HCT116 (cell line): ENCODE measurements at places on chromosomes 6 and 20. TPM values are rescaled to one million over a fixed set of nuclear protein-coding genes. Genes with fewer than 3 reads are reported as not detected.

TP53TG5 gene
- total RNA-seq = 0.76 TPM

- H3K27ac ChIP-seq = no peak overlapping the region
- H3K4me3 ChIP-seq = no peak overlapping the region
- peak; percentile 70 for DNase-seq
- no peaks in the 10 kb centered on the region for H3K27me3 ChIP-seq
These were observed 6.9 kb upstream of the BLCAP start for GRCh38 chr20:37534401-37535157.

DNA sequence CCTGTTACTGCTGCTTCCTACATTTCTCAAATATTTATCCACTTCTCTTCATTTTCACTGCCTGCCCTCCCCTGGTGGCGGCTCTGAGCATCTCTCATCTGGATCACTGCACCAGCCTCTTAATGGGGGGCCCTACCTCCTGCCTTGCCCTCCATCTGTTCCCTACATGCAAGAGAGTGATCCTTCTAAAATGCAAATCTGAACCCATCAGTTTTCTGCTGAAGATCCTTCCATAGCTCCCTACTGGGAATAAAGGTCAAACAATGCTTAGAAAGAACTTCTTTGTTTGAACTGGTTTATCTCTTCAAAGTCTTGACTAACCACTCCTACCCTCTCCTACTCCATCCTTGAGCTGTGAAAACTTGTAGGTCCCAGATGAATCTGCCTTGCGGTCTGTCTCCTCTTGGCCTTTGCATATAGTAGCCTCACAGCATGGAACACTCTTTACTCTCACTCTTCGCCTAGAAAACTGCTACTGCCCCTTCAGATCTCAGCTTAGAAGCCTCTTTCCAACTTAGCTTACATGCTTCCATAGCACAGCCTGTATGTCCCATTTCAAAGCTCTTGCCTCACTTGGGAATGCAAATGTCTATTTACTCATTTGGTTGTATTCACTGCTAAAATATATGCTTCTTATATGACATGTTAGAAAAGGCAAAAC, 119.3 kb downstream of the QRSL1 start:
- H3K4me1 ChIP-seq = no peaks in the 10 kb centered on the region
- H3K27ac ChIP-seq = no peak overlapping the region
- H3K27me3 ChIP-seq = no peaks in the 10 kb centered on the region
- no peaks in the 10 kb centered on the region for H3K36me3 ChIP-seq
- no peak overlapping the region for H3K4me3 ChIP-seq

DNA sequence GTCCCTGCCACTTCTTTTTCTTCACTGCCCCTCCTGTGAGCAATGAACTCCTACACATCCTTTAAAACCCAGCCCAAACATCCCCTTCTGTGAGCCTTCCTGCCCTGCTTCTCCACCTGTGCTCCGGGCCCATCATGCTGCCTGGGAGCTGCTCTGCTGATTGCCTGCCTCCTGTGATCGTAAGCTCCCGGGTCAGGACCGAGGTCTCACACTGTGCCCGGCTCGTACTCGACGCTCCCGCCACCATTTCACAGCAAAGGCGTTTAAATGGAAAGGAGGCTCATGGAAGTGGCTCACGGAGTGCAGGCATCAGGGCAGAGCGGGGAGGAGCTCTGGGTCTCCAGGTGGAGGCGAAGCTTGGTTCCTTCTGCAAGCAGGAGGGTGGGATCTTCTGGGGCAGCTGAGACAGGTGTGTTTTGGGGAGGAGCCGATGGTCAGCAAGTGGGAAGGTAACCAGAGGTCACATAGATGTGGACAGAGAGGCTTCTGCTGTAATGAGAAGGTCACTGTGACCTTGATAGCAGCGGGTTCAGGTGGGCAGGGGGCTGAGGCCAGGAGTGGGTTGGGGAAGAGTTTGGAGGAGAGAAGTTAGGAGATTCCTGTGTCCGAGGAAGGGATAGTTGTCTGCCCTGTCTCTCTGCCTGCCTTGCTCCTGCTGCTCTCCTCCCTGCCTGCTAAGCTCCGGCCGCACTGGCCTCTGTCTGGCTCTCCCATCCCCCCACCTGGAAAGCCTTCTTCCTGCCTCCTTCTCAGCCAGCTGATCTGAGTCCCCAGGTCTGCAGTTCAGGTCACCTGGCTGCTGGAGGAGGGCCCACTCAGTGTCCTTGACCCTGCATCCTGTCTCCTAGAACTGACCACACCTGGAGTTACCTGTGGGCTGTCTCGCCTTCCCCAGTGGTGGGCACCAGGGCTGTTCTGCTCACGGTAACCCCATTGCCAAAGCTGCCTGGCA, 52.7 kb upstream of the FRMD1 start:
- DNase-seq = no peak
- H3K36me3 ChIP-seq = no peaks in the 10 kb centered on the region
- H3K4me3 ChIP-seq = no peak overlapping the region
- no peak overlapping the region for H3K27ac ChIP-seq
- H3K4me1 ChIP-seq = no peaks in the 10 kb centered on the region

DNA sequence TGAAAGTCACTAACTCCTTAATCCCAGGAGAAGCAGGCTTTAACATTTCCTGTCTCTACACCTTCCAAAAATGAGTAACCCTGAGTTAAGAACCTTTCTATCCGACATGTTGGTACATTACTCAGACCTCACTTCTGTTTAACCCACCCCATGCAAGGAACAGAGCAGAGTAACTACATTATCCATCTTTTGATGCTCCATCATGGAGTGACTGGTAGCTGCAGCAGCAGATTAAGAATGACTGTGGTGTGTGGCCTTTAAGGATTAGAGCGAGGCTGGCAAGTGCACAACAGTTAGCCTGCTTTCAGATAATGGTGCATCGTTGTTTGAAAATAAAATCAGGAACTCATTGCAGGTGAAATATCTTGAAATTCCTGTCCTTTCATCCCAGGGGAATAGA, 2.0 kb downstream of the TRAF3IP2 start:
- DNase-seq = no peak
- no peaks in the 10 kb centered on the region for H3K27me3 ChIP-seq
- H3K36me3 ChIP-seq = no peaks in the 10 kb centered on the region
- no peak overlapping the region for H3K27ac ChIP-seq

DNA sequence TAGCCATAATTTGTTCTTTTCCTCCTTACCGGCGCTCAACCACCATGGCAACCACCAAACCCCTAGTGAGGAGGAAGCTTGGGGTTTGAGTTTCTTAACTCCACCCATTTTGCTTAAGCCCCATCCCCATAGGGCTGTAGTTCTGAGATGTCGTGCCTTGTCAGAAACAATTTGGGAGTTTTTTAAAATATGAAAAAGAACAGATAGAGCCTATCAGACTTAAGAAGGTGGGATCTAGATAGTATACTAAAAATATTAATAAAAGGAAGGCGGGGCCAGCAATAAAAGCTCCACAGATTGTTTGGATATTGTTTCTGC, 5.6 kb downstream of the BRD2 start:
- peaks cover 5% of the 10 kb centered on the region; the same call in 1 of the 2 replicates for H3K4me1 ChIP-seq
- peak overlapping the region; percentile 70; the same call in 1 of the 2 replicates for H3K27ac ChIP-seq
- no peaks in the 10 kb centered on the region for H3K27me3 ChIP-seq
- no peak for DNase-seq
- H3K36me3 ChIP-seq = peaks cover 53% of the 10 kb centered on the region
- peak overlapping the region; percentile 95 for H3K4me3 ChIP-seq

DNA sequence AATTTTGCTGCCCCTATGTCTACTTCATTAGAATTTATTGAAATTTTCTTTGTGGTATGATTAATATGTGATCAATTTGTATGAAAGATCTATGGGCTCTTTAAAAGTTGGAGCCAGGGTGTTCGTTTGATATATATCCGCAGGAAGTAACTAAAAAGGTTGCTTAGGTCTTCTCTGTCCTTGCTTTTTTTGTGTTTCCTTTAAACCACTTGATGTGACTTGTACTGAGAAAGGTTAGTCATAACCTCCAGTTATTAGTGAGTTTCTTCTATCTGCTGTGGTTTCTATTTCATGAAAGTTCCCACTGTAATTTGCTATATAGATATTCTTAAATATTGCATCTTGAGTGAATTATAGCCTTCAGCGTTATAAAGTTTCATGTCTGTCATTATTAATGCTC, 585.3 kb upstream of the ARID1B start:
- H3K4me1 ChIP-seq = no peaks in the 10 kb centered on the region
- no peak for DNase-seq
- H3K27ac ChIP-seq = no peak overlapping the region
- H3K36me3 ChIP-seq = no peaks in the 10 kb centered on the region
- H3K4me3 ChIP-seq = no peak overlapping the region

- 0 out of 2 replicates have a peak, but pooled peaks cover 5% of the 10 kb centered on the region for H3K27me3 ChIP-seq
- no peaks in the 10 kb centered on the region for H3K4me1 ChIP-seq
- no peak overlapping the region for H3K4me3 ChIP-seq
These were observed 422.7 kb downstream of the NKAIN2 start for GRCh38 chr6:124226396-124226795.

- H3K4me1 ChIP-seq = 0 out of 2 replicates have a peak, but pooled peaks cover 6% of the 10 kb centered on the region
- DNase-seq = no peak
- H3K27me3 ChIP-seq = no peaks in the 10 kb centered on the region
- H3K27ac ChIP-seq = no peak overlapping the region
These were observed 252.8 kb downstream of the TMEM242 start for GRCh38 chr6:157070403-157071107.

DNA sequence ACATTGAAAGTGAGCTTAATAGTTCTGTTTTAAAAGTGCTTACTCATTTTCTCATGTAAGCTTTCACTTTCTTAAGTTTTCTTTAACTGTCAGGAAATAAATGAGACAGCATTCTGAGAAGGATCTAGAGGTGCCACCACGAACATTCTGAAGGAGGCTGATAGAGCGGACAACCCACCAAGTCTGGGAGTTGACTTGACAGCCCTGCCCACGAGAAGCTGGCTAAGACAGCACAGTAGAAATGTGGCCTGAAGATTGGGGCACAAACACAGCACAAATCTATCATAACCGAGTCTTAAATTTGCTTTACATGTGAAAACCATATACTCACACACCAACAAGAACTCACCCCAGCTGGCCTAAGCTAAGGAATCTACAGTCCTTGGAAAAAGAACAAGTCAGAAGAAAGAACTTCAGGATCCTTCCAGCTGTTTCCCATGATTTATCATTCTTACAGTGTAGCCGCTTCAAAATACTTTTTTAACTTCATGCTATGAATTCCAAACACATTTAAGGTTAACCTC, 144.2 kb upstream of the TNFAIP3 start:
- H3K4me1 ChIP-seq = no peaks in the 10 kb centered on the region
- no peaks in the 10 kb centered on the region for H3K27me3 ChIP-seq
- no peaks in the 10 kb centered on the region for H3K36me3 ChIP-seq
- H3K27ac ChIP-seq = no peak overlapping the region
- no peak for DNase-seq

- H3K27me3 ChIP-seq = no peaks in the 10 kb centered on the region
- H3K27ac ChIP-seq = no peak overlapping the region
- peaks cover 11% of the 10 kb centered on the region for H3K4me1 ChIP-seq
- no peak overlapping the region for H3K4me3 ChIP-seq
- H3K36me3 ChIP-seq = no peaks in the 10 kb centered on the region
- DNase-seq = no peak
These were observed 4.4 kb downstream of the SULF2 start for GRCh38 chr20:47780720-47781389.

DNA sequence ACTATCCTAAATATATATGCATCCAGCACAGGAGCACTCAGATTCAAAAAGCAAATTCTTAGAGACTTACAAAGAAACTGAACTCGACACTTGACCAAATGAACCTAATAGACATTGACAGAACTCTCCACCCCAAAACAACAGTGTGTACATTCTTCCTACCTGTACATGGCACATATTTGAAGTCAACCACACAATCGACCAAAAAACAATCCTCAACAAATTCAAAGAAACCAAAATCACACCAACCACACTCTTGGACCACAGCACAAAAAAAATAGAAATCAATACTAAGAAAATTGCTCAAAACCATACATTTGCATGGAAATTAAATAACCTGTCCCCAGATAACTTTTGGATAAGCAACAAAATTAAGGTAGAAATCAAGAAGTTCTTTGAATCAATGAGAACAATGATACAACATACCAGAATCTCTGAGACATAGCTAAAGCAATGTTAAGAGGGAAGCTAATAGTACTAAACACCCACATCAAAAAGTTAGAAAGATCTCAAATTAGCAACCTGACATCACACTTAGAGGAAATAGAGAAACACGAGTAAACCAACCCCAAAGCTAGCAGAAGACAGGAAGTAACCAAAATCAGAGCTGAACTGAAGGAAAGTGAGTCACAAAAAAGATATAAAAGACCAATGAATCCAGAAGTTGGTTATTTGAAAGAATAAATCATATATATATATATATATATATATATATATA, 12.5 kb upstream of the TREM1 start:
- no peaks in the 10 kb centered on the region for H3K27me3 ChIP-seq
- no peaks in the 10 kb centered on the region for H3K4me1 ChIP-seq
- H3K4me3 ChIP-seq = no peak overlapping the region
- no peak for DNase-seq
- no peaks in the 10 kb centered on the region for H3K36me3 ChIP-seq
- no peak overlapping the region for H3K27ac ChIP-seq

- no peaks in the 10 kb centered on the region for H3K4me1 ChIP-seq
- DNase-seq = no peak
- H3K27me3 ChIP-seq = no peaks in the 10 kb centered on the region
- H3K27ac ChIP-seq = no peak overlapping the region
- H3K36me3 ChIP-seq = no peaks in the 10 kb centered on the region
- H3K4me3 ChIP-seq = no peak overlapping the region
These were observed 60.0 kb downstream of the CD83 start for GRCh38 chr6:14177413-14178082.
